Stimulated activated CD4-positive, alpha-beta T cell treated with anti-CD3 and anti-CD28 coated beads, Interleukin-12 subunit alpha, Interleukin-12 subunit beta, amount 100 ng/mL, for 24 hours (primary cell): ENCODE measurements at places on chromosomes 11 and 22.

GRCh38 chr11:69395287-69395686 lies 86.2 kb upstream of the LINC01488 start:
- DNase-seq = no peak

DNA sequence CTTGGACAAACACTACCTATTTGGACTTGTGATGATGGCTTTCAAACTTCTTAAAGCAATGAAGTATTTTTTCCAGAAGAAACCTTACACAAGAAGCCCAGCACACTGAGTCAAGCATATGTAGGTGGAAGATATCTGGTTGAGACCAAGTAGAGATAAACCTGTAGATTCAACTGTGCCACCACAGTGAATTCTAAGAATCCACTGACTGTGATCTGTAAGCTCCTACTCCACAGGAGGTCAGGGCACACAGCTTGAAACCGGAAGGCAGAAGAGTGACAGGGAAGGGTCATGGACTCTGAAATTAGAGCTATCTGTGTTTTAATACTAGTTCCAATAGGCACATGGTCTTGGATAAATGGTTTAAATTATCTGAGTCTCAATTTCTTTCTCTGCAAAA lies 404.5 kb downstream of the ETS1 start:
- DNase-seq = no peak

DNA sequence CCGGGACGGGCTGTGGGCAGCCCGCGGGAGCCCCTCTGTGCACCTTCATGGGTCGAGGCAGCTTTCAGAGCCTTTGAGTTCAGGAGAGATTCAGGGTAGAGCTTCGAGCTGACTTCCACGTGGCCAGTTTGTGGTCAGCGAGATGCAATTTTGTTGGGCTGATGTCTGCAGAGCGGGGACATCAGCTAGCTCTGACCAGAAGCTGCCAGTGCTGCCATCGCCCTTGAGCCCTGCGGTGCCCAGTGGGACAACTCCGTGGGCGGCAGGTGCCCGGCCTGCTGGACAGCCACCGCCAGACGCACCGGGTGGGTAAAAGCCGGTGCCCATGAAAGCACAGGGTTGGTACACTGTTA lies 719 bp downstream of the TALDO1 start:
- DNase-seq = no peak

DNA sequence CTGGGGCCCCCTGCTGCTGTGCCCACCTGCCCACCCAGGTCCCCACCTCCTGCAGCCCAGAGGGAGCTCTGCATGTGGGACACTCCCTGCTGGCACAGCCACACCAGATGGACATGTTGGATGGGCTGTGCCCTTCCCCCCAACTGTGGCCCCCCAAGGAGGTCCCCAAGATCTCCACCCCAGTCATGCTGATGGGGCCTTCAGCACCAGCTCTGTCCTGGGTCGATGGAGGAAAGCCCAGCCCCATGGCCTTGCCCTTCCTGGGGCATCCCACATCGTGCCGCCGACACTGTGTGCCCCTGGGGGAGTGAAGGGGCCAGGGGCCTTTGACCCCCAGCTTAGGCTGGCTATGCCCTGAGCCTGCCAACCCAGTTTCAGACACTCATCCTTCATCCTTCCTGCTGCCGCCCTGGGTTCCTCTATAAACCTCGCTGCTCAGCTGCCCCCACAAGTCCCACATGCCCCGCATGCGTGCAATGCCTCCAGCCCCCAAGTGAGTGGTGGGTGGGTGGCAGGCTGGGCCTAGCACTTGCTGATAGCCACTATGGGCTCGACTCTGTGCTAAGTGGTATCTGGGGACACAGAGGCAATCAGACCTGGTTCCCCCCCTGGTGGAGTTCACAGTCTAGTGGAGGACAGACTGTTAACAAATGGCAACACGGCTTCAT lies 3.9 kb upstream of the DPP3 start:
- DNase-seq = no peak

DNA sequence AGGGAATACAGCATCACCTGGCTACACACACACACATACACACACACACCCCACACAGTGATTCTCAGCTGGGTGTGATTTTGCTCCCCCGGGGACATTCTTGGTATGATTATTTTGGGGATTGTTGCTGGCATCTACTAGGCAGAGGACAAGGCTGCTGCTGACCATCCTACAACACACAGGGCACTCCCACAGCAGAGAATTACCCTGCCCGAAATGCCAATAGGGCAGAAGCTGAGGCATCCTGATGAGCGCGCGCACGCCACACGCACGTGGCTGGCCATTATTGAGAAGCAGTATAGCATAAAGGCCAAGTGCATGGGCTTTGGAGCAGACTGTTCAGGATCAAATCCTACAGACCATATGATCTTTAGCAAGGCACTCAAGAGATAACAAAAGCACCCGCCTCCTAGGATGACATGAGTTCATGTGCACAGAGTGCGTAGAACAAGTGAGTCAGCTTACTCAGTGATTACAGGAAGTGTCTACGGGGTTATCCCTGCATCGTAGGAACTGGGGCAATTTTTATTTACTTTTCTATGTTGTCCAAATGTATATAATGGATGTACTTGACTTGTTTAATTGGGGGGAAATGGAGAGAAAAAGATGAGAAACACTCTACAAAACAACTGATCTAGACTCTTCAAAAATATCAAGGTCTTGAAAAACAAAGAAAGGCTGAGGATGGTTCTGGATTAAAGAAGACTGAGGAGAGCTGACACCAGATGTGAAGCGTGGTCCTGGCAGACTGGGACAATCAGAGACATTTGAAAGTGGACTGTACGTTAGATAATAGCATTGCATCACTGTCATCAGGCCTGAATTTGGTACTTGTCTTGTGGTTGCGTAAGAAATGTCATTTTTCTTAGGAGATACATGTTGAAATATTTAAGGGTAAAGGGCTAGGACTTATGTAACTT lies 7.2 kb upstream of the EHD1 start:
- DNase-seq = no peak

DNA sequence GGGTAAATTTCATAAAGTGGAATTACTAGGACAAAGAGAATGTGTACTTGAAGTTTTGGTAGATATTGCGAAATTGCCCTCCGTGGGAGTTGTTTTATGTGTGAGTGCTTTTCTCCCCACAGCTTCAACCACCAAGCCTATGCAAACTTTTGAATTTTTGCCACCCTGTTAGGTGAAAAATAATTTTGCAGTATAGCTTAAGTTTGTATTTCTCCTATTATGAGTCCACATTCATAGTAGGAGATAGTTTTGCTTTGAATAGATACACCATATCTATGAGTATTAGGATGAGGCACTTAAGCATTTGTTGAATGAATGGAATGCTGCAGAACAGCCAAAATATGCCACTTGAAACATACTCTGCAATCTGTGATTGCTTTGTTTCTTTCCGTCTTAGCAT lies 43.6 kb downstream of the UVRAG start:
- no peak for DNase-seq

DNA sequence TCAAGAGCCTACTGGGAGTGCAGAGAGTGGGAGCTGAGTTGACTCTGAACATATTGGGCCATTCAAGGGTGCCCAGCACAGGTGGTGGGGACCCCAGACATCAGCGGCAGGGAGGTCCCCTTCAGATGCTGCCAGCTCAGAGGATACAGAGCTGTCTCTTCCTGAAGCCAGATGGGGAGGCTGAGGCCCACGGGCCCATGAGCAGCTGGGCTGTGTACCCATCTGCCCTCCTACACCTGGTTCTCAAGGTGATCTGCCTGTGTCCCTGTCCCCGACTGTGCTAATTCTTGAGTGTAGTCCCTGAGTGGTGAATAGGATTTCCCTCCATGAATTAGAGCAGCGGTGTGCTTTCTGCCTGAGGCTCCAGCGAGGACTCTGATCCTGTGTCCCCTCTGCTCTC lies 76.3 kb downstream of the MICAL2 start:
- DNase-seq = no peak

DNA sequence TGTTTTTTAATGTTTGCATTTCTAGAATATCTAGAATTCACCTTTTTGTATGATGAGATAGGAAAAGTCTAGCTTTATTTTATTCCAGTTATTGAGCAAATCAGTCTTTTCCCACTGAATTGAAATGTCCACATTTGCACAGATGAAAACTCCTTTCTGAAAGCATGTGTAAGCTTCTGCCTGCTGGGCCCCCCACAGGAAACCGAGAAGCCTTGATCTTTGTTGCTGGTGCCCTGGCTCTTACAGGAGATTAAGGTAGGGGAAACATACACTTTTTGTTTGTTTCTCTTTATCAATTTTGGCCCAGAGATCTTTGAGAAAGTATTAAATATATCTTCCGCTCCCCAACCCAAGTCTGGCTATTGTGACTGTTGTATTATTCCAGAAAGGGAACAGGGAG lies 87.2 kb upstream of the GNAZ start:
- DNase-seq = no peak
